Liver (tissue), 10 donors: ENCODE measurements at places on chromosomes 3 and 15.
A peak's percentile ranks its signal among the peaks of the same experiment; 100 is the strongest.

DNA sequence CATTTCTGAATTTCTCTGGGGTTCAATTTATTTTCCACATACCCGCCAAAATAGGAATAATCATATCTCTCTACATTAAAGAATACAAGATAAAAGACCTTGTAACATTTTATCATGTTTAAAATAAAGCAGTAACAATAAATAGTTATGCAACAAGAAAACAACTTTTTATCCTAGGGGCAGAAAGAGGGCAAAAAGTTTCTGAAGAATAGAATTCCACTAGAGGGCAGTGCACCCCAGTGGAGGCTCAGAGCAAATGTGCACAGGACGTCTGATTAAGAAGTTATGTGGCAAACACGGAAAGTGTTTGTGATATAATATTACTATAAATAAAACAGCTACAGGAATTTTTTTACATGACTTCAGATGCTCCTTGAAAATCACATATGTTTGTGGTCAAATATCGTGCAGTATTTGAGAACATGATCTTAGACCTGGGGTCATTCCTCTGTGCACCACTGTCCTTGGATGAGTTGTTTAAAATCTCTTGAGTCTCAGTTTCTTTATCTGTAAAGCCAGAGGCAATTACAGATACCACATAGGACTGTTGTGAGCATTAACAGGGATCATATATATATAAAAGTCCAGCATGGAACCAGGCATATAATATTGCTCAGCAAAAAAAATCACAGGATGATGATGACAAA is 13.2 kb upstream of the PIK3R4 start:
- peak; percentile 56 for DNase-seq

- no peak for DNase-seq
These were observed 8.7 kb downstream of the SEMA3F start for GRCh38 chr3:50163572-50164455.

GRCh38 chr3:11389386-11390268 is 117.4 kb downstream of the ATG7 start:
- DNase-seq: no peak

GRCh38 chr15:76905855-76906254 is 715 bp upstream of the SCAPER start:
- no peak for DNase-seq

GRCh38 chr3:80769683-80770082 is 991.8 kb downstream of the GBE1 start:
- no peak for DNase-seq

DNA sequence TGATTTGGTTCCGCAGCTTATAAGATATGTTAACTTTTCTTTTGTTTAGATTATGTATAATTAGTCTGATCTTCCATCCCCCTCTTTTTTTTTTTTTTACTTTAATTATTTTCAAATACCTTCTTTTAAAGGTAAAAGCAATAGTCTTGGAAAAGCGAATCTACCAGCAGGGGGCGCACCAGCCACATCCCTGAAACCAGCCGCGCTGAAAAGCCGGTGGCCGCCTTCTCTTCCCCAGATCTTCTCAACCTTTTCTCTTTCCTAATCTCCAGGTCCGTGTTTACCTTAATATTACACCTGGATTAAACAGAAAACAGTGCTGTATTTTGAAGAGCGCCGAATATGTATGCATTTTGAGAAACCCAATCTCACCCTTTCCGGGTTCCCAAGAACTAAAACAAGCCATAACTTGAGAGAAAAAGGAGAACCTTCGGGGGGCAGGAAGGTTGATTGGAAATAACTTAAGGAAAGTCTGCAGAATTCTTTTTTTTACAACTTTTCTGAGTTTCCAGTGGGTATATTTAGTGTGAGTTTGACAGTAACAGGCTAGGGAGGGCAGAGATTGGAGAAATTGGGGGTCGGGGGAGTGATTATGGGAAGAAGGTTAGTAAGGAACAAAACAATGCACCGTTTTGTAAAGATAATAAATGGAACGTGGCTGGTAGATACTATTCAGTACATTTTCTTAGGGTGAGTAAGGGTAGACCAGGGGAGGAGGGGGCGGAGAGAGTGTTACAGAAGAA is 2.0 kb upstream of the SOX2 start:
- peak; percentile 83 for DNase-seq

DNA sequence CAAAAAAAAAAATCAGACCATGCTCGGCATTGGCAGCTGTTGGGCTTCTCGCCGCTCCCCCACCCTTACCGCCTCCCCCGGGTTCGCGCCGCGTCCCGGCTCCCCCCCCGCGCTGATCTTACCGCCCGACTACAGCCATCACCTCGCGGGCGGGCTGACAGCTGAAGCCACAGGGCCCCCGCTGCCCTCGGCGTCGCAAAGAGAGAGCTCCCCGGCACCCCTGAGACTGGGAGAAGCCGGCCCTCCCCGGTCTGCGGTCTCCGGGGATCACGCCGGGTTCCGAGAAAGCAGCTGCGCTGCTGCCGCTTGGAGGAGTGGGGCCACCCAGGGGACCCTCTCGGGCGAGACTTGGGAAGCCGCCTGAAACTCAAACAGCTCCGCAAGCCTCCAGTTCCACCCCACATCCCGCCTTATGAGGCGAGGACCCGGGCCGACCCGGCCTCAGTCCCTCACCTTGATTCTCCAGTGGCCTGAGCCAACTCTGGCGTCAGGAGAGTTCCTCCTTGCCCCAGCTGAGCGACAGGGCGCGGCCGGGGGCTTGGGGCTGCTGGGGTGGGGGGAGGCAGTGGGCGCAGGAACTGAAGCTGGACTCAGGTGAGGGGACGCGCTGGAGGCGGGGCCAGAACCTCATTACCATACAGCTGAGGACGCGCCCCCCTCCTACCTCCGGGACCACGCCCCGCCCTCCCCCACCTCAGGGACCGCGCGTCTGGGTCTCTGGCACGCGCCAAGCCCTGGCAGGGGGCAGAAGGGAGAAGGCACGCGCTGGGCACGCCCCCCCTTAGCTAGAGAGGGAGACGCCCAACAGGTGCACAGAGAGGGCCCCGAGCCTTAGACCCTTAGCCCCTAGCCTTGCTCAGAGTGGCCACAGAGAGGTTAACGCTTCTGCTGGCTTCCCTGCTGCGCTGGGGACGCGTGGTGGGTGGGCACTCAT is 1.0 kb upstream of the DLL4 start:
- no peak for DNase-seq

- no peak for DNase-seq
These were observed 99.8 kb downstream of the TRIM69 start for GRCh38 chr15:44836094-44836493.

DNA sequence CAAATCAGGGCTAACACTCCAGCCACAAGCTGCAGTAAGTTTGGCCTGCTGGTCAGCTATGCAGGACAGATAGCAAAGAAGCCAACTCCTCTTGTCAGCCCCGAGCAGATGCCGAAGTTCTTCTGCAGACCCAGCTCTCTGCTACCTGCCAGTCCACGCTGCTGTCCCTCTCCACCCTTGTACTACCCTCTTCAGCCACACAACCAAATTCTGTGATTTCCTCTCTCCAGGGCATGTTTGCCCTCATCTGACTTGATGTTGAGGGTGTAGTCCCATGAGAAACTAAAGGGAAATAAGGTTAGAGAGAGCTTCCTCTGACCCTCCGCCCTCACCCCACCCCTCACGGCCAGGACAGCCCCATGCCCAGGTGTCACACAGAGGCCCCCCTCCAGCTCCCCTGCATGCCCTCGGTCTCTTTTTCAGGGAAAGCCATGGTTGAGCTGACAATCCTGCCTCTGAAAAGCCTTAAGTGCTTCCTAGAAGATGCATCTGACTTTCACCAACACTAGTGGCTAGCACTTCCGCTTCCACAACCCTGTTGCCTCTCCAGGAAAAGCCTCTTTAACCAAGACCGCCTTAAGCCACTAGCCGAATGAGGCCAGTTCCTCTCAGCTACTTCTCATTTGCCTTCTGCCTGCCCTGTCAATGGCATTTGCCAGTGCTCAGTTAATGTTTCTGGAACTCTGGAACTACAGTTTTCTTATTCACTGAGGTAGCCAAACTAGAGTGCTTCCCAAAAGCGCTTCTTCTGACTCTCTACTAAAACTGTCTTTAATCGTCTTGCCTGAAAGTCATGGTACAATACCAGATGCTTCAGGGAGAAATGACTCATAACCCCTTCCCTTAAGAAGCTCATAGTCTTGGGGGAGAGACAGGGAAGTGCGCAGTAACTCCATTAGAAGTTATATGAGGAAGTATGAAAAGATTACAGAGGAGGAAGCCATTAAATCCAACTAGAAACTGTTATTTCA is 300.4 kb upstream of the STT3B start:
- no peak for DNase-seq

DNA sequence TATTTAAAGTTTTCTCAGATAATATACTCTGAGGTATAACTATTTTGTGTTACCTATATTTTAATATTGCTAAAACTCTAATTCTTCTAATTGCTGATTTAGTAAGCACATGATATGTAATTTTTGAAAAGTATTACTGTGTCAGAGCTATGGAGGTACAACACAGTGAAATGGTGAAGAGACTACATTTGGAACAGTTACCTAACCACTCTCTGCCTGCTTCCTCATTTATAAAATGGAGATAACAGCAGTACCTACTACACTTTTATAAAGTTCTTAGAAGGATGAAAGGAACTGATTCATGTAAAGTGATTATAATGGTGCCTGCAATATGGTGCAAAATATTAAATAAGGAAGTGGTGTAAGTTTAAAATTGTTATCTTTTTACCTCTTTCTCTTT is 16.3 kb upstream of the NEK10 start:
- no peak for DNase-seq

- no peak for DNase-seq
These were observed 1119.6 kb downstream of the ZPLD1 start for GRCh38 chr3:103554451-103554850.

- DNase-seq: no peak
These were observed 276.9 kb upstream of the IL12A start for GRCh38 chr3:159711560-159712333.

DNA sequence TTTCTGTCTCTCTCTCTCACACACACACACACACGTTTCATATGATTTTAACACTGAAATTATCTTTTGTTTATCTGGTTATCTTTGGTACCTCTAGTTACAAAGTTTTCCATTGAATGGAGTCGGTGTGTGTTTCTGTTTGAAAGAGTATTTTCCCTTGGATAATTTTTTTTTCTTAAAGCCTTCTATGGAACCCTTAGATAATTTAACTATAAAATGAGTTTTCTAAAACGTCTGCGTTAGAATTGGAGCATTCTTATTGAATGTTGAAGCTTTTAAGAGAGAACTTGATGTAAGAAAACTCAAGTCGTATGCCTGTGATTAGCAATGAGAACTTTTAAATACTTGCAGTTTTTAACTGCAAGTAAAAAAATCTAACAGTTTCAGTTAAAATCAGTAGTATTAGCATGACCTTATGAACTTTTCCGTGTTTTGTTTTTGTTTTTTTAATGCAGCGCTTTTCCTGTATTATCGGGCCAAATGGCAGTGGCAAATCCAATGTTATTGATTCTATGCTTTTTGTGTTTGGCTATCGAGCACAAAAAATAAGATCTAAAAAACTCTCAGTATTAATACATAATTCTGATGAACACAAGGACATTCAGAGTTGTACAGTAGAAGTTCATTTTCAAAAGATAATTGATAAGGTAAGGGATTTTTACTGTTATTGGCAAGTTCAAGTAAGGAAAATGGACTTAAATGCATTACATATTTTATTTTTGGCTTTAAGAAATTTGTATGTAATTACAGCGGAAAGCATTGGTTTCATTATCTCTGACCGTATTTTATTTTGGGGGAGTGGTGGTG is 3.0 kb downstream of the SMC4 start:
- no peak for DNase-seq

DNA sequence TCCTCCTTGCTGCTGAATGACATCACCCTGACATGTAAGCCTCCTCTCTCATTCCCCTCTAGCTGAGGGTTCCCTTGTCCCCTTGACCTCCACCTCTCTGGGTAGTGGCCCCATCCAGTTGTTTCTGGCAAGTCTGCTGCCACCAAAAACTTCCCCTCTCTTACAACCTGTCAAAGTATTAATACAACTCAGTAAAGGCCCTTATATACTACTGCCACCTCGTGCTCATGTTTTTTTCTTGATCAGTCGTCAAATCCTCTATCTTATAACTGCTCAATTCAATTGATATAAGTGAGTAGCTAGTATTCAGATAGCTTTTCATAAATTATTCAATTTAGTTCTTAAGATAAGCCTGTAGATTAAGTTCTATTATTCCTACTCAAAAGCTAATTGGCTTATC is 249.6 kb downstream of the MBNL1 start:
- DNase-seq: no peak

DNA sequence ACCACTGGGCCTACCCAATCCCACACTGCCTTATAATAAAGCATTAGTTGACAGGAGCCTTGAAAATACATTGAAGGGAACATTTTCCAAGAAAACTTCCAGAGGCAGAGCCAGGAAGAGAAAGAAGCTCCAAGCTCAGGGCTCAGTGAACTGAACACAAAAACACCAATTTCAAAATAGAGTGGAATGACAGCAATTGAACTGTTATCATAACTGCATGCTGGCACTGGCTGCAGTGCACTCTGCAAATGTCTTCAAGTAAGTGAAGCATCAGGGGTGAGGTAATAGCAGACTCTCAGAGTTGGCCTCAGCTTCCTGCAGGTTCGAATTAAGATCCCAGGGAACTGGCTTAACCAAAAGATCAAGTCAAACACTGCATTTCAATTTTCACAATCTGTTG is 388.0 kb upstream of the WNT5A start:
- no peak for DNase-seq

DNA sequence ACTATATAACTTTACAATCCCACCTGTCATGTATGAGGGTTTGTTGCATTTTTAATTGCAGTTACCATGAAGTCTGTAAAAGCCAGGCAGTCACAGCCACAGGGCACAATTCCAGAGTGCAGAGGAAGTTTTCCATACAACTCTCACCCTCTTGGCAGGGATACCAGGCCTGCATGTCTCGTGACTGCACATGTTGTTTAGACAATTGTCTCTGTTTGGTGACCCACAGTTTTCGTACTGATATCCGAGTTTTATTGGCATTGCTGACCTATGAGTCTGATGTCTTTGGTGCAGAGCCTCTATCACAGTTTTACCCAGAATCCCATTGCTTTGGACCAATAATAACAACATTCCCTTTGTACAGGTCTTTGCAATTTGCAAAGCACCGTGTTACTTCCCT is 24.9 kb upstream of the MYZAP start:
- no peak for DNase-seq

- DNase-seq: no peak
These were observed 339.4 kb upstream of the CBLB start for GRCh38 chr3:106208251-106208650.

DNA sequence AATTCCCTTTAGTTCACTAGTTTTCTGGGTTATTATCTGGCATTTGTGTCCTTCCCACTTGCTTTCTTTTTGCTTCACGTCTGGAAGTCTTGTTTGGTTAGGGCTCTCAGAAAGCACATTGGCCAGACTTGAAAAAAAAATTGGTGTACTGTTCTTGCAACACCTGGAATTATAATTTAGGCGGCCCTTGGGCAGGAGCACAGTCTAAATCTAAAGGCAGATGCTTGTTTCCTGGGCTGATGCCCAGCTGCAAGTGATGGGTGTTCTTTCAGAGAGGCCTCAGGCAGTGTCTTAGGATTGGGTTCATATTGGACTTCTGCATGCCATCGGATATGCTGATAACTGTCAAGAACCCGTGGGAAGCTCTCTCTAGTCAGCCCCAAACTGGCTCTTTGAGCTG is 521.5 kb downstream of the PDCD6IP start:
- no peak for DNase-seq

GRCh38 chr3:126104742-126105605 is 21.1 kb upstream of the SLC41A3 start:
- no peak for DNase-seq

- DNase-seq: no peak
These were observed 5.3 kb downstream of the CEP19 start for GRCh38 chr3:196706731-196707130.

- DNase-seq: no peak
These were observed 113.2 kb downstream of the MBNL1 start for GRCh38 chr3:152381881-152382295.

GRCh38 chr3:36957862-36958686 is 13.2 kb upstream of the TRANK1 start:
- no peak for DNase-seq
